ENCODE measurements at places on chromosomes 3 and 15.

DNA sequence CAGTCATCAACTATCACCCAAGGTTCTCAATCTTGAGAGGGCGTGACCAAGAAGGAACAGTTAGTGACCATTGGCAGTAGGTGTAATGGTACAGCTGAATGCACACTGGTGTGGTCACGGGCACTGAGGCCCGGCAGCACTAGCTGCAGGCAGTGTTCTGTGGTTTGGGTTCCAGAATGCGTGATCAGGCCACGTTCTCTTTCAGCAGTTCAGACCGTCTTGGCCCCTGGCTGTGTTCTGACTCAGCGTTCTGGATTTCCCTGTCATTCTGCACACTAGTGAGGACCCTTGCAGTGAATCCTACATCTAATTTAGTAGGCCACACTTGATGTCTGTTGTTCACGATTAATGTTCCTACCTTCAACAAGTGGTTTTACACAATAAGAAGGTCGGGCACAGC lies 220.5 kb upstream of the SLCO3A1 start:
- no peak for DNase-seq

GRCh38 chr3:115518100-115518852 lies 105.0 kb upstream of the GAP43 start:
- DNase-seq = no peak

DNA sequence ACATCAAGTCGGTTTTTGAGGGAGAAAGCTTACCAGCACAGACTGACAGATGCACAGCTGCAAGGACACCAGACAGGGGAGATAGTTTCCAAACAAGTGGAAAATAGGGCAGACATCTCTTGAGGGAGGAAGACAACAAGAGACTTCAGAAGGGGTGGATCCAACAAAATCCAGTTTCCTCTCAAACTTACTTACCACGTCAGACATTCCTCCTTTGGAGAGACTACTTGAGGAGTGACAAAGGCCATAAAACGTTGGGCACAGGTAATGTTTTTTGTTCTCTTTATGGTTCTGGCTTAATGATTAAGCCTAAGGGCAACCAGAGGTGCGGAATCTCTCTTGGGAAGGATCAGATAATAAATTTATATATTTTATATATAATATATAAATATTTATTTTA lies 76.1 kb downstream of the CD200 start:
- DNase-seq = no peak

DNA sequence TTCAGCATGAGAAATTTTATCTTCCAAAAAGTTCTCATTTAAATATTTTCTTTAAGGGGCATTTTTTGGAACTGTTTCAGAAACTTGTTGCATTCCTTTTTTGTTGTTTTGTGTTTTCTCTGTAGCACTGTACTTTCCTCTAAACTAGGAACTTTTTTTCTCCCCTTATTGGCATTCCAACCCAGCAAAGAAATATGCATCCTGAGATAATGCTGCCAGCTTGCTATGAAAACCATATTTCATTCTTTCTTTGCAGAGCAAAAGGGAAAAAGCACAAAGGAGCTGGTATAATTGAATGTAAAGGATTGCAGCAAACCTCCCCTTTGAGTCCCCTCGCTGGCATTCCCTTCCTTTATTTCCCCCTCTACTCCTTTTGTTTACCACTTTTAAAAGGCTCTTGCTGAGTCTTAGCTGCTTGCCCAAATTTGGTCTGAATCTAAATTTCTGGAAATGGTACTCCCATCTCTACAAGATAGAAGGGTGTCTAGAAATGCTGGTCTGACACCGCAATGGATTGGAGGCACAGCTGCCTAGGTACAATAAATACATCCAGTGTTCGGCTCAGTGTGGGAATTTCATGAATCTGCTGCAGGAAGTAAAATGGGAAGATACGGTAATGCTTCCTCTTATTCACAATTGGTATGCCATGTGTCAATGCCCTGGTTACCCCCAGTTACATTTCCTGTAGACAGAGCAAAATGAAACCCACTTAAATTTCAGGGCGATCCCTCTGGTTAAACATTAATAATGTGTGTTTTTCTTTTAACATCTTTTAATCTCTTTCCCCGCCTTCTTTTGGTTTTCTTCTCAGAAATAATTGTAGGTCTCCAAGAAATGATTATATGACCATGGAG lies 156.6 kb downstream of the MEIS2 start:
- DNase-seq = no peak
